Right hindlimb (tissue), 1 donor: ENCODE measurements at places on chromosomes 4 and X.

DNA sequence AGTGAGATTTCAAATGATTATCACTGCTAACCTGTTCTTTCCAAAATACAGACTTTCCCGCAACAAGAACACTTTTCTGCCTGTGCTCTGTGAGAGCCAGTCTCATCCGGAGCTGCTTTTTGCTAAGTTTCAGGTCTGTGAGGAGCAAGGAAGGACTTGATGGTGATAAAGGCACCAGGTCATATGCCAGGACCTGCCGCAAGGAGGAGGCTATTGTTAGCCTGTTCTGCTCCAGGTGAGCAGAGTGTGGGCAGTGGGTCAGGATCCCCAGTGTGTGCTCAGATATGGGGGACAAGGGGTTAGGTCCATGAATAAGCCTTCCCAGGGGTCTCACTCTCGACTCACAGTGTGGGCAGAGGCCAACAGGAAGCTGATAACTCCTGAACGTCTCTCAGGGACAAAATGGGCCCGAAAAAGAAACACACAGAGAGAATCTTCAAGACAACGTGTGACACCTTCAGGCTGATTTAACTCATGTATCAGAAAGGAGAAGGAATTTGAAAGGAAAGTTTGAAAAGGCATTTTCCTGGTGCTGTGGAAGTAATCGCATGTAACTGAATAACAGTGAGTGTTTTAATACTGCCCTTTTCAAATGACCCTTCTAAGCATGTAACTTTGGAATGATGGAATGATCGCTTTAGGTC, 57.7 kb upstream of the PDLIM3 start:
- DNase-seq, result no peak

DNA sequence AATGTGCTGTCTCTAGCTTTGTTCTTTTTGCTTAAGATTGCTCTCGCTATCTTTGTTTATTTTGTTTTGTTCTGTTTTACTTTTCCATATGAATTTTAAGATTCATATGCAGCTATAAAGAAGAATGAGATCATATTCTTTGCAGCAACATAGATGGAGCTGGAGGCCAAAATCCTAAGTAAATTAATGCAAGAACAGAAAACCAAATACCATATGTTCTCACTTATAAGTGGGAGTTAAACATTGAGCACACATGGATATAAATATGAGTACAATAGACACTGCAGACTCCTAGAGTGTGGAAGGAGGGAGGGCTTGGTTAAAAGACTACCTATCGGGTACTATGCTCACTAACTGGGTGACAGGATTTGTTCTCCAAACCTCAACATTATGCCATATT, 237.8 kb downstream of the TRAM1L1 start:
- no peak for DNase-seq

DNA sequence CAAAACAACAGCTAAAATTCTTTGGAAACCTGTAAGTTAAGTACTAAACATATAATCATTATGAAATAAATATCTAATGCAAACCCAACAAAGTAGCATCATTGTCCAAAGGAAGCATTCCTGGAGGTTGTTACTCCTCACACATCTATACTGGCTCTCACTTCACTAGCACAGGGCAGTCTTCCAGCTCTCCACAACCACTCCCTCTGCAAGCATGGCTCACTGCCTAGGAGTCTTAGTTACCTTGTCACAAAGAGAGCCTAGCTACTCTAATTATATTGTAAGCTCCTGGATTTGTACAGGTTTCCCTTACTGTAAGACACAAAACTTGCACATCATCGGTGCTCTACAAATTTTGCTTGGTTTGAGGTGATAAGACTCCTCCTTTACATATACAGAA, 76.1 kb downstream of the AMMECR1 start:
- peak; percentile 44 for DNase-seq

- no peak for DNase-seq
These were observed 576.5 kb downstream of the MID1IP1 start for GRCh38 chrX:39377773-39378172.

GRCh38 chr4:57034520-57034919, 55.8 kb downstream of the POLR2B start:
- no peak for DNase-seq

- DNase-seq, result no peak
These were observed 37.0 kb upstream of the FGF13 start for GRCh38 chrX:138748480-138748879.

DNA sequence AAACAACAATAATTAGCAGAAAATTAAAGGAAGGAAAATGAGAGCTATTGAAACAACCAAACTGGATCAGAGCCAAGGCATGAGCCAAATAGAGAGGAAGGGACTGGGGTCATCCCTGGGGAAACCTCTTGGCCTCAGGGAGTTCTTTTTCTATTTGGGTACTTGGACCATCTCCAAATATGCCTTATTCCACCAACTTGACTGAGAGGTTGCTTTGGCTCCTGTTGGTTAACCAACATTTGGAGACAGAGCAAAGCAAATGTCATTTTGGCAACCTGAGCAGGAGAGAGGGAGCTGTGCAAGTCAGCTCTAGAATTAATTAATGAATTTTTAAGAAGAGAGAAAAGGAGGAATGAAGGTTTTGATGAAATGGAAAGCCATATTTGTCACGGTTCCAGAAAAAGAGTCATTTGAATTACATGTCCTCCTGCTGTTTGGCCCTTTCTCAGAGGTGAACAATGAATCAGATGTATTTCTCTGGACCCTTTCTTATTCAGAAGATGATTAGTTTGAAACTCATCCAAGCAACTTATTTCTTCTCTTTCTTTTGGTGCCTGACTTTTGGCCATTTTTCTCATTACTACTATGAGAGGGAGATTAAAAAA, 119.1 kb downstream of the CNKSR2 start:
- no peak for DNase-seq

DNA sequence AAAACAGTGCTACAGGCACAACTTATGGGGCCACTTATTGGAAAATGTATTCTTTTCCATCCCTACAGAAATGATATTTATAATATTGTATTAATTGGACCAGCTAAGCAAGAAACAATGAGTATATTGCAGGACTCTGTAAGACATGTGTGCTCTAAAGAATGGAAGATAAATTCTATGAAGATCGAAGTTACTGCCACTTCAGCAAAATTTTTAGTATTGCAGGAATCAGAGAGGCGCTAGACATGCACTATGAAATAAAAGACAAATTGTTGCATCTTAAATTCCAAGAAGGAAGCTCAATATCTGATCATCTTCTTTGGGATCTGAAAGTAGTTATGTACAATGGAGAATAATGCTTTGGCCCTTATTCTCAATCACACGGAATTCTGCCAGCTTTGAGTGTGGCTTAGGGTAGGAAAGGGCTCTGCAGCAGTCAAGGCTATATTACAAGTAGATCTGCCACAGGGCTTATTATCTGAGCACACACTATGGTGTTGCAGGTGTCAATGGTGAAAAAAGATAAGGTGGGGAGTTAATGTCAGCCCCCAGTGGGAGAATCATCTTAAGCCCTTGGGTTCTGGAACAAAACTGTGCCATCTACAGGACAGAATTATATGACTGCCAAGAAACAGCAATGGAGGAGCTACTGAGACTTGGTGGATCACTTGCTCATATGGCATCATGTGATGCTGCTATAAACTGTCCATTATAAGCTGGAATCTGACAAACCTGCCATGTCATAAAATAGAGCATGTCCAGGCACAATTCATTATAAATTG, 334.0 kb upstream of the NDST3 start:
- DNase-seq, result no peak

- no peak for DNase-seq
These were observed 692.8 kb upstream of the TENM3 start for GRCh38 chr4:181550381-181550780.

GRCh38 chr4:164313853-164314252, 440.1 kb upstream of the SMIM31 start:
- no peak for DNase-seq

GRCh38 chrX:125093852-125094251, 225.8 kb upstream of the TEX13C start:
- no peak for DNase-seq

- DNase-seq, result no peak
These were observed 7.4 kb downstream of the CORIN start for GRCh38 chr4:47830265-47831025.

DNA sequence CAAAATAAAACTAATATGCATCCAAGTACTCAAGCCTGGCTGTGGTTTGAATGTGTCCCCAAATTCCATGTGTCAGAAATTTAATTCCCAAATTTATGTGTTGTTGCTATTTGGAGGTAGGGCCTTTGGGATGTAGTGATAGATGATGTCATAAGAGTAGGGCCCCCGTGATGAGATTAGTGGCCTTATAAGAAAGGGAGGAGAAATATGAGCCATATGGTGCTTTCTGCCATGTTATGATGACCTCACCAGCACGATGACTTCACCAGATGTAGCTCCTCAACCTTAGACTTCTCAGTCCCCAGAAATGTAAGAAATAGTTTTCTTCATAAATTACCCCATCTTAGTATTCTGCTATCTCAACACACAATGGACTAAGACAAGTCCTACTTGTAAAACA, 2264.0 kb downstream of the ARAP2 start:
- DNase-seq, result no peak

DNA sequence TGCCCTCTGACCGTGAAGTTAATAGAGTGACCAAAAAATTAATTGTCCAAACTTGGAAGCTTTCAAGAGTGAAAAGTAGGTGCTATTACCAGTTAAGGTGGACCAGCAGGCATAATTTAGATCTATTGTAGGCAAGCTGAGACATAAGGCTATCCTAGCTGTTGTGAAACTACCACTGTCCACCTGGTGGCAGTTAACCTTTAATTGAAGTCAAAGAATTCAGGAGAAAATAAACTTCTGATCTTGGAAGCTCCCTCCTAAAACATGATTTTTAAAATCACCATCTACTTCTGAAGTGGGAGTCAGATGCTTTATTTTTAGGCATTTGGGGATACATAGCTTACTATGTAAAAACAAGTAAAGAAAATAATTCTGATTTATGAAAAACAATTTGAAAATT, 636.3 kb upstream of the HTR2C start:
- DNase-seq, result no peak

DNA sequence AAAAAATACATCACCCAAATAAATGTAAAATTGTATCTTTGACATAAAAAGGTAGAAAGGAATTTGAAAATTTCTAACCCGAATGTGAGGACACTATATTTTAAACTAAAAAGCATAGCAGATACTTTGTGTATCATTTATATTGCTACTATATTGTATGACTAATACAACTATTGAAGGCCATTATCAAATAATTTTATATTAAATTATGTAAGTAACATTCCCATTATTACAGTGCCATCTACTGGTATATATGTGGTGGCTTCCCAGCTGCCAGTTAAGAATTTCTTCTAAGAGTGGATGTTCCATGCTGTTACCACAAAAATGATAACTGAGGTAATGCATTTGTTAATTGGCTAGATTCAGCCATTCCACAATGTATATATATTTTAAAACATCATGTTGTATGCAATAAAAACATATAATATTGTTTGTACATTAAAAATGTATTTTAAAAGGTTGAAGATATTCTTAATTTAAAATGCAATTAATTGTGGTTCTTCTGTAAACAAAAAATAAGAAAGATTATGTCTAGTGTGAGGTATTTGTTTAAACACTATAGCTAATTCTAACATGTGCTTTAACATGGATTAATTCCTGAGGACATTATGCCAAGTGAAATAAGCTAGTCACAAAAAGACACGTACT, 65.3 kb downstream of the EGF start:
- no peak for DNase-seq

GRCh38 chr4:3720466-3720865, 45.7 kb upstream of the ADRA2C start:
- DNase-seq, result no peak

- DNase-seq, result no peak
These were observed 88.1 kb downstream of the RASL11B start for GRCh38 chr4:52950226-52950625.

DNA sequence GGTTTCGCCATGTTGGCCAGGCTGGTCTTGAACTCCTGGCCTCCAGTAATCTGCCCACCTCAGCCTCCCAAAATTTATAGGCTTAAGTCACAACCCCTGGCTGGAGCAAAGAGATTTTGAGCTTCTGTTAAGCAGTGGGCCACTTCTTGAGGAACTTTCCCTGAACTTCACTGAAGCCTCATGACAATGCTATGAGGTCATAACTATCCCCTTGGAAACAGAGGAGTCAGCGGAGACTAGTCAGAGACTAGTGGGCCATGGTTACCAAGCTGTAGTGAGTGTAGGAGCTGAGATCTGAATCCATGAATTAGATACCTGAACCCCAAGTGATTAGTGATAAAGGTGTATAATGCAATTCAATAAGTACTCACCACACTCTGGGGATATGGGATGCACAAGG, 145.1 kb upstream of the MSX1 start:
- no peak for DNase-seq

DNA sequence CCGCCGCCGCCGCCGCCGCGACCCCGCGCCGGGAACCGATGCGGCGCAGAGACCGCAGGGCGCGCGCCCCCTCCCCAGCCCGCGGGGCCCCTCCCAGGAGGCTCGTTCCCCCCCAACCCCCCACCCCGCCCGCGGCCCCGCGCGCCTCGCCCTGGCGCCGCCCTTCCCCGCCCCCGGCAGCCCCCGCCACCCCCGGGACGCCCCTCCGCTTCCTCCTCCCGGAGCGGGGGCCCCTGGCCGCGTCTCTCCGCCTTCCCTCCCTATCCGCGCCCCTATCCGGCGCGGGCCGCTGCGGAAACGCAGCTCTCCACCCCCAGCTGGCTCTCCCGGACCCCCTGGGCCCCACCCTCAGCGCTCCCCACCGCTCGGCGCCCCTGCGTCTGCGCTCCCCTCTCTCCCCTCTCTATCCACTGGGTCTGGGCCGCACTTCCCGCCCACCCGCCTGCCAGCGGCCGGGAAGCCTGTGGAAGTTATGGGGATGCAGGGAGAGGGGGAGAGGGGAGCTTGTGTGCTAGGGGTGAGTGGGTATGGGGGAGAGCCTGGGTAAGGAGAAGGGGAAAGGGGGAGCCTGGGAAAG, at the start of gene TMEM271:
TSS of gene TMEM271 (minus strand) at position 51 of the 577 bp plus-strand sequence. CDS start 233 bp downstream, outside the sequence.
- no peak for DNase-seq

DNA sequence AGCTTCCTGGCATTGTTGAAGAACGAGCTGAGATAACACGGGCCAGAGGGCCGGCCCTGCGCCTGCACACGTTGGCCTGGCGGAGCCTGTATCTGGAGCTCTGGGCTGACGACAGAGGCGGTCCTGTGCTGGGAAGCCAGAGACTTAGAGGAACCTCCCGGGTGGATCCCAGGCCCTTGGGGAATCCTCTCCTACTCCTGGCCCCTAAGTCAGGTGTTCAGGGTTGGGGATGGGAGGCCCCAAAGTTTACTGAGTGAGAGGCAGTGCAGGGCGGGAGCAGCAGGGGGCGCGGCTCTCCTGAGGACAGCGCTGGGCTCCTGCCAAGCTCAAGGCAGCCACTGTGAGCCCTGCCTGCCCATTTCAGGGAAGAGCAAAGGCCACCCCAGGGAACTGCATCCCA, 2.5 kb upstream of the HTRA3 start:
- DNase-seq, result no peak
